Cardiac septum (tissue), 1 donor: ENCODE measurements at places on chromosomes 11 and 22. TPM values are rescaled to one million over a fixed set of nuclear protein-coding genes. Genes with fewer than 3 reads are reported as not detected.

FJX1 gene
- 3.6 TPM for total RNA-seq

HRAS gene
- total RNA-seq, result 75.9 TPM

NCAM1 gene
- total RNA-seq, result 472 TPM

HEPACAM gene
- total RNA-seq, result 0.11 TPM

CHRM4 gene
- 0.27 TPM for total RNA-seq

CENPM gene
- total RNA-seq, result 0.24 TPM

CSNK2A3 gene
- total RNA-seq, result 1.6 TPM

GRCh38 chr11:37788141-37788877 lies 1190.3 kb upstream of the RAG2 start:
- DNase-seq, result no peak

- DNase-seq, result no peak
Observed at GRCh38 chr11:85257837-85258236, 369.3 kb downstream of the DLG2 start.

- DNase-seq, result no peak
Observed at GRCh38 chr22:45469281-45470073, 33.2 kb upstream of the FBLN1 start.

DNA sequence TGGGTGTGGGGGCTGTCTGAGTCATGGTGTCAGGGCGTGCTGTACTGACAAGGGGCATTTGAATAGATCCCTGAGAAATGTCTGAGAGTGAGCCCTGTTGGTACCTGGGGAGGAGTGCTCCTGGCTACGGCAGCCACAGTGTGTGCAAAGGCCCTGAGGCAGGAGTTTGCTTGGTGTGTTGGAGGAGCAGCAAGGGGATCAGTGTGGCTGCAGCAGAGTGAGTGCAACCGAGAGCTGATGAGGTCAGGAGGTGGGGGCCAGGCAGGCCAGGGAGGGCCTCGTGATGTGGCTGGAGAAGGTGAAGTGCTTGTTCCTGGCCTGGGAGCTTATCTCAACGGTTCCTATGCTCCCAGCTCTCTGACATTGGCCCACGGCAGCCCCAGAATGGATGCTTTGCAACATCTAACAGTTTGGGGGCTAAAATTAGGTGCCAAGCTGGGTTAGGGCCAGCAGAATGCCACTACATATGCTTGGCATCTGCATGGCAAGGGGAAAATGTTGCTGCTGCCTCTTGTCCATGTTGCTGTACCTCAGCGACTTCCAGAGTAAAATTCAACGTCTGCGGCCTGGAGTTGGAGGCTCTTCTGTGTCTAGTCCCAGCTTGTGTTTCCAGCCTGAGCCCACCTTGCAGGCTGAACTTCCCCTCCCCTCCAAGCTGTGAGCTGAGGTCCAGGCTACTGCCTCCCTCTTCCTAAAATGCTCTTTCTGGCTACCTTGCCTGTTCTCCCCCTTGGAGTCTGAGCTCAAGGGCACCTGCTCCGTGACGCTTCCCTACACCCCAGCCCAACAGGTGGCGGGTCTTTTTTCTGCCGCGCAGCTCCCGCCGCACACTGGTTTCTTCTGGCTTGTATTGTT lies 48.2 kb upstream of the MYEOV start:
- DNase-seq, result peak; percentile 75

- DNase-seq, result no peak
Observed at GRCh38 chr22:24816806-24817205, 10.8 kb downstream of the SGSM1 start.

DNA sequence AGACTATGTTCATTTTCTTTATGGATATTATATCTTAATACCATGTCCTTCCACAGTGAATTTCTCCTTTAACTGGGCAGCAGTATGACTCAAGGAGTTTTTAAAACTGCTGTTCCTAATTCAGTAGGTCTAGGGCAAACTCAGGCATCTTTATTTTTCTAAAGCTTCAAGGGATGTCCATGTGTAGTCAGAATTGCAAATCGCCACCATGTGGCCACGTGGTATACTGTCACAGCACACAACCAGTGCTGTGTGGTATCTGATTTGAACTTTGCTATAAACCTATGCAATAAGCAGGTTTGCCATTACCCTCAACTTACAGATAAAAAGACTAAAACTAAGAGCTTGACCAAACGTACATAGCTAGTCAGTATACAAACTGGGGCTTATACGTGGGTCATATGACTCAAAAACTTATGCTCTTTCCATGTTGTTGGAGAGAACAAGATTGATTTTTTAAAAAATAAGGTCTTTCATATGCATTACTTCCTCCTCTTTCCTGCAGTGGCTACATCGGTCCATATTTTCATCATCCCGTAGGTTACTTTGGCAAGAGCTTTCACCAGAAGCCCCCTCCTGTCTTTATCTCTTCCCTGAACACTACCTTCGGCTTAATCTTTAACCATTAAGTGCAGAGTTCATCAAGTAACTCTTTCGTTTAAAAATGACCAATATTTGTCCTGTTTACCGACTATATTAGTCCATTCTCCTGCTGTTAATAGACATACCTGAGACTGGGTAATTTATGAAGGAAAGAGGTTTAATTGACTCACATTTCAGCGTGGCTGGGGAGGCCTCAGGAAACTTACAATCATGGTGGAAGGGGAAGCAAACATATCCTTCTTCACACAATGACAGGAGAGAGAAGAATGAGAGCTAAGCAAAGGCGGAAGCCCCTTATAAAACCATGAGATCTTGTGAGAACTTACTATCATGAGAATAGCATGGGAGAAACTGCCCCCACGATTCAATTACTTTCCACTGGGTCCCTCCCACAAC lies 8.0 kb upstream of the HTATIP2 start:
- no peak for DNase-seq

GRCh38 chr11:47087801-47088200 lies 88.9 kb downstream of the ARFGAP2 start:
- no peak for DNase-seq

GRCh38 chr11:7501251-7501650 lies 12.5 kb upstream of the PPFIBP2 start:
- no peak for DNase-seq

GRCh38 chr11:31640611-31641010 lies 131.0 kb downstream of the ELP4 start:
- no peak for DNase-seq

DNA sequence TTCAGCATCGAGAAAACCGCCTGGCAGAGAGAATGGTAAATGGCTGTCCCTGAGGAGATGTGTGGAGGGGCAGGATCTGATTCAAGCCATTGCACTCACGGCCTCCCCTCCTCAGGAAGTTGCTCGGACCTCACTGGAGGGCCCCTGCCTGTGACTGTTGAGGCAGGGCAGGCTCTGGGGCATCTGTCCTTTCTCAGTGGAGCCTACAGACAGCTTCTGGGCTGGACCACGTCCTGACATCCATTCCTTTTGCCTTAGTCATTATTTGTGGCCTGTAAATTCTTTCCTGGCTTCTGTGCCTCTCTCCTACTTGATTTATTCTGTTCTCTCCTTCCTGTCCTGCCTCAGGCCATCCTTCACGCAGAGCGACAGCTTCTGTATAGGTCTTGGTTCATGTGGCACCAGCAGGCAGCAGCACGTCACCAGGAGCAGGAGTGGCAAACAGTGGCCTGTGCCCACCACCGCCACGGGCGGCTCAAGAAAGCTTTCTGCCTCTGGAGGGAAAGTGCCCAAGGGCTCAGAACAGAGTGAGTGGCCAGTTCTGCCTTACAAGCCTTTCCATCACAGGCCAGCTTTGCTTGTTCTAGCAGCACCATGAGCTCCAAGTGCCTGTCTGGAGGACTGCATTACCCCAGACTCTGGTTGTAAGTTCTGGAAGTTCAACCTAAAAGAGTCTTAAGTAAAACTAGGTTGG lies 59.6 kb downstream of the PISD start:
- no peak for DNase-seq

DNA sequence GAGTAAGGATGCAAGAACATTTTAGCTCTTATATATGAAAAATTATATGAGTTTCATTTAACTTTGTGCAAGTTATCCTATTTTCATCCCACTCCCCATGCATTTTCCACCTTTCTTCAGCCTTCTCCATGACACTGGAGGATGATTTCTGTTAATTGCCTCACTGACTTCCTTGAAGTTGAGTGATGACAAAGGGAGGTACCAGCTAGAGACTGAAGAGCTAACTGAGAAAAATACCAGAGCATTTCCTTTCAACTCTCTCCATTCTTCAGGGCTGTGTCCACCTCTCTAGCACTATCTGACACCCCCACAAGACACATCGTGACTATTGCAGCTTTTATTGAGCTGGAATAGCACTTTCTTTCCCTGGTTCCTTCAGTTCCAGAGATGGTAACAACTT lies 711.6 kb upstream of the LRRC4C start:
- no peak for DNase-seq

GRCh38 chr11:114348200-114349191 lies 51.8 kb downstream of the C11orf71 start:
- DNase-seq, result no peak

GRCh38 chr11:59556115-59556916 lies 45.0 kb downstream of the OR4D9 start:
- no peak for DNase-seq
